ENCODE measurements at places on chromosomes 3 and 15. TPM values are rescaled to one million over a fixed set of nuclear protein-coding genes. Genes with fewer than 3 reads are reported as not detected.

The CCR4 gene
- polyA plus RNA-seq, result not detected

The ACOX2 gene
- polyA plus RNA-seq, result 2.4 TPM

The SPESP1 gene
- 22.1 TPM for polyA plus RNA-seq

The RLBP1 gene
- polyA plus RNA-seq, result not detected

The BNC1 gene
- not detected for polyA plus RNA-seq

The MITF gene
- polyA plus RNA-seq, result 1.4 TPM

The CSPG4 gene
- polyA plus RNA-seq, result not detected
